ENCODE measurements at places on chromosomes 6 and 20.

GRCh38 chr6:15341311-15342001, 95.6 kb downstream of the JARID2 start:
- DNase-seq, result no peak

GRCh38 chr6:66772800-66773199, 1065.8 kb upstream of the EYS start:
- no peak for DNase-seq

GRCh38 chr6:80501636-80502035, 395.2 kb downstream of the BCKDHB start:
- DNase-seq, result no peak

- DNase-seq, result no peak
Observed at GRCh38 chr6:3336859-3337515, 78.2 kb downstream of the PSMG4 start.

DNA sequence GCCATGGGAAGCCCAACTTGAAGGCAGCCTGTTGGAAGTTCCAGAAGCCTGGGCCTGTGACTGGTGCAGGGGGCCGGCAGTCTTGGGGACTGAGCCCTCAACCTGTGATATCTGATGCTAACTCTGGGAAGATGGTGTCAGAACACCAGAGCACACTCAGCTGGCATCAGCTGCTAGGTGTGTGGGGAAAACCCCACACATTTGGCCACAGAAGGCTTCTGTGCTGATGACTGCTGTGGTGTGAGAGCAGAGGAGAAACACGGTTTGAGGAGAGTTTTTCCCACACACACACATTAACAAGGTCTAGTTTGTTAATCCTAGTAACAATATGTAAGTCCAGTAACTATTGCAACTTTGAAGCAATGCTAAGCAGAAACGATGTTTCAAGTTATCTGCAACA, 78.0 kb downstream of the PSMB1 start:
- DNase-seq, result no peak
